Testis (tissue), 5 donors: ENCODE measurements at places on chromosomes 7 and 10. TPM values are rescaled to one million over a fixed set of nuclear protein-coding genes. Genes with fewer than 3 reads are reported as not detected.

DNA sequence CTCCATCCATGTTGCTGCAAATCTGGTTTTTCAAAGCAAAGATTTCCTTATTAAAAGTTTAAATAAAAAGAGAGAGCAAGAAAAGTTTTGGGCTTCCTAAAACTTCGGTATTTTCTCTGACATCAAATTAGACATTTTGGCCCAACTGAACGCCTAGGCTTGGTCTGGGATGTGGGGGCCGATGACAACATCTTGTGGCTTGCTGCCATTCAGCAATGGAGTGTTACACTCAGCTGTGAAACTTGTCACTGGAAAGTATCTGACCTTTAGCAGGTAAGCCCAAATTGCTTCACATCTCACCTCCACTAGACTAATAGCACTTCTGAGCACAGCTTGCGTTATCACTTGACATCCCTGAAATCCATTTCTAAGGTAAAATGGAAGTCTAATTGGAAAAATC, 320.6 kb downstream of the GATA3 start:
- H3K4me1 ChIP-seq = no peaks in the 10 kb centered on the region
- no peaks in the 10 kb centered on the region for H3K27me3 ChIP-seq
- DNase-seq = no peak
- no peaks in the 10 kb centered on the region for H3K36me3 ChIP-seq

- DNase-seq = no peak
- no peaks in the 10 kb centered on the region for H3K36me3 ChIP-seq
- no peak overlapping the region for H3K4me3 ChIP-seq
- H3K27me3 ChIP-seq = no peaks in the 10 kb centered on the region
- H3K27ac ChIP-seq = no peak overlapping the region
- H3K4me1 ChIP-seq = peaks cover 17% of the 10 kb centered on the region
Measured at GRCh38 chr7:76051840-76052239, 3.9 kb downstream of the MDH2 start.

DNA sequence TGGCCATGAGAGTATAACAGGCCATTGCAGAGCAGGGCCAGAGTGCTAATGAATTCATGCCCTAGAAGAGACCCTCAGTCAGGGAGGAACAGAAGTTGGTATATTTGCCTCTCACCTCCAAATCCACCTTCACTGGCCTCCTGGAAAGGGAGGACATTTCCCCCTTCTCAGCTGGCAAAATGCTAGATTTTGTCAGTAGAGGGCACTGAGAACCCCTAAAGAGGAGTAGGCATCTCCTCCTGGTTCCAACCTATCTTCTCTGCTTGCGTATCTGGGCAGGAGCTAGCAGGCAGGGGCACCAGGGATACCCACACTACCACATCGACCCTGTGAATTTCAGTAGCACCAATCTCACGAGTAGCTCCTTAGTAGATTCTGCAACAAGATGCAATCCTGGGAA, 79.8 kb upstream of the GHITM start:
- H3K4me3 ChIP-seq = no peak overlapping the region
- no peak overlapping the region for H3K27ac ChIP-seq
- DNase-seq = no peak
- no peaks in the 10 kb centered on the region for H3K27me3 ChIP-seq
- no peaks in the 10 kb centered on the region for H3K36me3 ChIP-seq
- H3K4me1 ChIP-seq = no peaks in the 10 kb centered on the region

GRCh38 chr7:112162784-112163506, 43.3 kb downstream of the DOCK4 start:
- H3K27ac ChIP-seq = no peak overlapping the region
- no peak overlapping the region for H3K4me3 ChIP-seq
- H3K27me3 ChIP-seq = no peaks in the 10 kb centered on the region
- DNase-seq = no peak
- H3K4me1 ChIP-seq = peaks cover 12% of the 10 kb centered on the region

TRIM56 gene
- total RNA-seq = 15.3 TPM

CALHM1 gene
- 0.50 TPM for total RNA-seq
